ENCODE measurements at places on chromosomes 16 and 17.

DNA sequence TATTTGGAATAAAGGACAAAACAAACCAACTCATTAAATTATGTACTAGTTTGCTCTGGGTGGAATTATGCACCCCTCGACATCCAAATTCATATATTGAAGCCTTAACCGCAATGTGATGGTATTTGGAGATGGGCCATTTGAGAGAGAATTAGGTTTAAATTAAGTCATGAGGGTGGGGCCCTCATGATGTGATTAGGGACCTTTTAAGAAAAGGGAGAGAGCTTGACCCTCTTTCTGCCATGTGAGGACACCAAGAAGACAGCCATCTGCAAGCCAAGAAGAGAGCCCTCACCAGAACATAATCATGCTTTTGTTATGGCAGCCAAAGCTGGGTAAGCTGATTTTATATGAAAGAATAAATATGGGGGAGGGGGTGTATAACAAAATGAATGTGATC lies 2.0 kb downstream of the C16orf87 start:
- DNase-seq = no peak

GRCh38 chr17:3006801-3007200 lies 56.6 kb downstream of the OR1D5 start:
- no peak for DNase-seq

DNA sequence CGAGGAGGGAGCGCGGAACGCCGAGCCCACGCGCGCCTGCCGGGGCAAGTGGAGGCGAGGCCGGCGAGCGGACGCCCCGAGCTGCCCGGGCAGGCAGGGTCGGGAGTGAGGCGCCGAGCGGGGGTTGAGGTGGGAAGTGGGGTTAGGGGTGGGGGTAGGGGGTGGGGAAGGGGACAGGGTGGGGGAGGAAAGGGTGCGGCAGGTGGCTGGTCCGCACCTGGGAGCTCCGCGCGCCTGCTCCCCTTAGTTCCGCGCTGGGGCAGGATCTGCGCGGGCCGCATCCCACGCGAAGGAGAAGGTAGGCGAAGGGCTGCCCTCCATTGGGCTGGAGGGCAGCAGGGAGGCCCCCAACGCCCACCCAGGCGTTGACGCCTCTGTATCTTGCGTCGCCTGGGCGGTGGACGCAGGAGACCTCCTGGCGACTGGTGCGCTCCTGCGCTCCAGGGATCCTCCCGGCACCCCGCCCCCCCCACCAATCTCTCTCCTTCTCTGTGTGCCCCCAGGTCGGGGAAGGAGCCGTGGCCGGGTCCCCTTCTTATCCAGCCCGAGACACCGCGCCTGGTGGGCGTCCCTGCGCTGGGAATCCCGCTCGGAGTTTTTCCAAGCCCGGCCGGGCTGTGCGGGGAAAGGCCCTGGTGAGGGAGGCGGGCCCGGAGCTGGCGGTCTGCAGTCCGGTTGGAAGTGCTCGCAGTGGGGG lies 51.3 kb upstream of the AMZ2 start:
- no peak for DNase-seq

DNA sequence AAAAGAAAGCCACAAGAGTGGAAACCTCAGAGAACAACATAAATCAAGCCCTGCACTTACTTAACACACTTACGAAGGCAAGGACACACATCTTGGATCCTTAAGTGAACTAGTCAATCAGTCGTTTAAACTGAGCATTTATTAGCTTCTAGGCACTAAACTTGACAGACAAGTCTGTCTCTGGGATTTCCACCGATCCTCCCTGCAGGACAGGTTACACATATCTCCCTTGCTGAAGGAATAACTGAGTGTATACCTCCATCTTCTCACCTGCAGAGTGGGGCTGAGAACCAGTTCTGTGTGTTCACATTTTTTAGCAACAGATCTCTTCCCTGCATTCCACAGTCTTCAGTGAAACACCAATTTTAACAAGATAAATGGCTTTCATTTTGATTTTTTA lies 8.9 kb downstream of the GP2 start:
- no peak for DNase-seq

DNA sequence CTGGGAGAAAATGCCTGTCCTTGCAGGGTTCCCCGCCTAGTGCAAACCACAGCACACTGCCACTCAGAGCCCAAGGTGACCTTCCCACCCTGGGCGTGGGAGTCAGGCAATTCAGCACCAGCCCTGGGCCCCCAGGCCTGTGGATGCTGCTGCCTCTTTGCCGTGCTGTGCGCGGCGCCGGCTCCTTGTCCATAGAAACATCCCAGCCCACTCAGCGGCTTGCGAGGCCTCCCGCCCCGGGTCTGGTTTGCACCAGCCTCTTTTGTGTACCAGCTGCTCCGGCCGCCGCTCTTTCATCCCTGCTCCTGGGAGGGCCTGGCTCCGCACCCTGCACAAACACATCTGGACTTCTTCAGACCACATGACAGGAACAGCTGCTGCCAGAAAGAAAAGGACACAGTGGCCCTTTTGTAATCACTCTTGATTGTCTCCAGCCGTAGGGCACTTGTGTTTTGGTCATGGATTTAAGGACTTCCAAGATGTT lies 75.4 kb upstream of the SDK2 start:
- peak; percentile 82 for DNase-seq

GRCh38 chr17:49901460-49902331 lies 53.8 kb upstream of the TAC4 start:
- DNase-seq = no peak

DNA sequence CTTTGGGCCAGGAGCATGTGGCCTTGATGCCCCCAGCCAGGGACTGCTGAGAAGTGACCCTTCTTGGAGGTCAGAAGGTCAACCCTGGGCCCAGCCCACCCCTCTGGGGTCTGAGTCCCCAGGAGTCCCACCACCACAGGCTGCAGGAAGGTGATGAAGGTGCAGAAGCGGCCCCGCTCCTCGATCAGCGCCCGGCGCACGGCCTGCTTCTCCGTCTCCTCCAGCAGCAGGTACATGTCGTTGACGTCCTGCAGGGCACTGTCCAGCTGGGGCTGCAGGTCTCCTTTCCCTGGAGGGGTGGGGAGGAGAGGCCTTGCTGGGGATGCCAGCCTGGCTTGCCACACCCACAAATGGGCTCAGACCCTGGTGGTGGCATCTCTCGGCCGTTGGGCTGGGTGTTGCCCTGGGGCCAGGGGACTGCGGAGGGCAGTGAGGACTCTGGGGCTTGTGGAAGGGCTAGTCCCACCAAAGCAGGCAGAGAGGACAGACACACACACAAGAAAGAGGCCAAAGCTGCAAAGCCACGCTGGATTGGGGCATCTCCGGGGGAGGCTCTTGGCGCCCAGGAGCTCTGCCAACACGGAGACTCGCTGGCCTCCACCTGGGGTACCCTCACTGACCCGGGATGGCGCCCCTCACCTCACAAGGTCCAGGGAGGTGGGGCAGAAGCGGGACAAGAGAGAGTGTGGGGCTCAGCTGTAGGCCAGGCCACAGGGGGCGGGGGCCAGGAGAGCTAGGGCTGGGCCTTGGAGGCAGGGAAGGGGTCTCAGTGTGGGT lies 7.5 kb downstream of the MTSS2 start:
- no peak for DNase-seq

DNA sequence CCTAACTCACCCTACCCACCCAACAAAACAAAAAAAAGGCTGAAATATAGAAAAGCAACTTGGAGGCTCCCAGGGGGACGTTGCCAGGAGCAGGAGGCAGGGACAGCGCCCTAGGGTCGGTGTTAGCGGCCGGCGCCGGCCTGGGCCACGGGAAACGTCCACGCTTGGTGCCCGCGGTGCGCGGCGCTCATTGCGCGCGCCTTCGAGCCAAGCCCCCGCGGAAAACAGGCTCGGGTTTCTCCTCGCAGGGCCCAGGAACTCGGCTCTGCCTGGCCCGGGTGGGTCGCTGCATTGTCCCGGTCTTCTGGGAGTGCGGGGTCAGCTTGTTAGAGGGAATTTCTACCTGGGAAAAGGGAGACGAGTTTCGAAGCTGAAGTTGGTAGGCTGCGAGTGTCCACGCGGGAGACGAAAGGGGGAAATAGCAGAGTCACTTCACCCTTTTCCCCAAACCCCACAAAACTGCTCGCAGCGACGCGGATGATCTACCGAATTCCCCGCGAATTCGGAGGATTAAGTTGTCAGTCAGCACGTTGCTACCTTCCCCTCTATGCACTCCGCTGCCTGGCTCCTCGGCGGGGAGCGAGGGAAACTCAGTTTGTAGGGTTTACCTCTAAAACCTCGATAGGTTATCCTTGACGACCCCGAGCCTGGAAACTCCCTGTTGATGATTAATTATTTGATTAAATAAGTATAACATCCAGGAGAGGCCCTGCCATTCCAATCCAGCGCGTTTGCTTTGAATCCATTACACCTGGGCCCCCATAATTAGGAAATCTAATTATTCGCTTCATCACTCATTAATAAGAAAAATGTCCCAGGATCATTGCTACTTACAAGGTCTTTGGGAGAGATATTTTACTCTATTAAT lies 751 bp upstream of the FOXC2 start:
- DNase-seq = no peak

DNA sequence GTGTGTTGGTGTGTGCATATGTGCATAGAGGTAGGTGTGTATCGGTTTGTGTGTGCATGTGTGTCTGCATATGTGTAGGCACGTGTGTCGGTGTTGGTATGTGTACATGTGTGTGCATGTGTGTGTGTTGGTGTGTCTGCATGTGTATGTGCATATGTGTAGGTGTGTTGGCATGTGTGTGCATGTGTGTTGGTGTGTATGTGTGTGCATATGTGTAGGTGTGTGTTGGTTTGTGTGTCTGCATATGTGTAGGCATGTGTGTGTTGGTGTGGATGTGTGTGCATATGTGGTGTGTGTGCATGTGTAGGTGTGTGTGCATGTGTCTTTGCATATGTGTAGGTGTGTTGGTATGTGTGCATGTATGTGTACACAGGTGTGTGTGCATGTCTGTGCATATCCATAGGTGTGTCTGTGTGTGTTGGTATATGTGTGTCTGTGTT lies 3.9 kb upstream of the AATK start:
- DNase-seq = no peak

- no peak for DNase-seq
These were observed 37.6 kb upstream of the RPL38 start for GRCh38 chr17:74165797-74166365.

- DNase-seq = no peak
These were observed 3.6 kb downstream of the CHD9 start for GRCh38 chr16:53058441-53058840.

Data from NCI-H187 (cell line).